ENCODE measurements at places on chromosomes 13 and 19.

- no peak for DNase-seq
Observed at GRCh38 chr19:16446108-16446723, 25.6 kb downstream of the EPS15L1 start.

DNA sequence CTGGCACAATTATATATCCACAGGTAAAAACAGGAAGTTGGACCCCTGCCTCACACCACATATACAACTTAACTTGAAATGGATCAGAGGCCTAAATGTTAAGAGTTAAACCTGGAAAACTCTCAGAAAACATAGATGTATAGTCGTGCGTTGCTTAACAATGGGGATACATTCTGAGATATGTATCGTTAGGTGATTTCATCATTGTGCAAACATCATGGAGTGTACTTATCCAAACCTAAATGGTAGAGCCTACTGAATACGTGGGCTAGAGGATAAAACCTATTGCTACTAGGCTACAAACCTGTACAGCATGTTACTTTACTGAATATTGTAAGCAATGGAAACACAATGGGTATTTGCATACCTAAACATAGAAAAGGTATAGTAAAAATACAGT is 14.8 kb upstream of the CALM3 start:
- no peak for DNase-seq

- no peak for DNase-seq
Observed at GRCh38 chr13:41900918-41901317, 60.0 kb downstream of the VWA8 start.

DNA sequence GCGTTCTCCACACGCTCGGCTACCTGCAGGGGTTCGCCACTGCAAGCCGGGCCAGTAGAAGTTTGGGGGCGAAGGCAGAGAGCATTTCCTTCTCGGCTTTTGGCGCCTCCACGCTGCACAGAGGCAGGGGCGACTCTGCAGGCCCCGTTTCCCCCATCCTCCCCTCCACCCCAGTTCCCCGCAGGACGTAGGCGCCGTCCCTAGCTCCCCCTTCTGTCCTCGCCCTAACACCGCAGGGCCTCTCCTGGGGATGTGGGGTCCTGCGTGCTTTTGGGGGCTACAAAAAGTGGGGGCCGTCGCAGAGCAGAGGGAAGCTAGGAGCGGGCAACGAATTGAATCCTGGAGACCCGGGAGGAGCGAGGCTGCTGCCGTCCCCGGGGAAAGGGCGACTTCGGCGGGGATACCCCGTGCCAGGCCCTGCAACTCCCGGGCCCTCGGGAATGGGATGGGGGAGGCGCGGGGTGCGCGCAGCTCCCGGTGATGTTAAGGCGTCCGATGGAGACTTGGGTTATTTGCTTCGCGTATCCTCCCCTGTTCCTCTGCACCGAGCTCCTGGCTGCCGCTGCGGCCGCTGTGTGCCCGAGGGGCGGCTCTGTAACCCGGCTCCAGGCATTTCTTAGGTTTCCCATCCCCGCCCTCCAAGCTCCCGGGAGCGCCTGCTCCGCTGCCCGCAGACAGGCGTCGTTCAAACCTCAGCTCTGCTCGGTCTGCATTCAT is 255.9 kb upstream of the SOX21 start:
- DNase-seq = peak; percentile 48

DNA sequence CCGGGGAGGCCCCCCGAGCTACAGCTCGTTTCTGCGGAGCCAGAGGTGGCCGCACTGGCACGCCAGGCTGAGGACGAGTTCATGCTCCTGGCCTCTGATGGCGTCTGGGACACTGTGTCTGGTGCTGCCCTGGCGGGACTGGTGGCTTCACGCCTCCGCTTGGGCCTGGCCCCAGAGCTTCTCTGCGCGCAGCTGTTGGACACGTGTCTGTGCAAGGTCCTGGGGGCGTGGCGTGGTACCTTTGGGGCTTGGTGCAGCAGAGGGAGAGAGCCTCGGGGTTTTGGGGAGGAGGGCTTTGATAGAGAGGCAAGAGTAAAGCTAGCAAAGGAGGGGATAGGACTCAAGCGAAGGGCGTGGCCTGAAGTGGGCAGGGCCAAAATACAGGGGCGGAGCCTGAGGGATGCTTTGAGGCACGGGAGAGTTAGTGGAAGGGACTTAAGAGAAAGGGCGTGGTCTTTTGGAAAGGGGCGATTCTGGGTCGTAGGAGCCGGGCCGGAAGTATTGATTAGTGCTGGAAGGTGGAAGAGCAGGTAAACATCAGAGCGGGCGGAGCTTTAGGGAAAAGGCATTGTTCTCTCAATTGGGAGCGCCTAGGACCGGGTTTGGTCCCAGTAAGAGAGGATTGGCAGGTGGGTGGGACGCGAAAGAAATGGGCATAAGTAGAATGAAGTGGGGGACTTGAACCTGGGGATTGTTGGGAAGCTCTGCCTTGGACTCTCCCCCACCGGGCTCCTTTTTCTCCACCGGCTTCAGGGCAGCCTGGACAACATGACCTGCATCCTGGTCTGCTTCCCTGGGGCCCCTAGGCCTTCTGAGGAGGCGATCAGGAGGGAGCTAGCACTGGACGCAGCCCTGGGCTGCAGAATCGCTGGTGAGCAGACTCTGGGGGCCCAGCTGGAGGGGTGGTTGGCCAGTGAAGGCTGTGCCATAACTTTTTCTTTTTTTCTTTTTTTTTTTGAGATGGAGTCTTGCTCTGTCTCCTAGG is 1.2 kb downstream of the PPM1N start:
- DNase-seq = no peak

DNA sequence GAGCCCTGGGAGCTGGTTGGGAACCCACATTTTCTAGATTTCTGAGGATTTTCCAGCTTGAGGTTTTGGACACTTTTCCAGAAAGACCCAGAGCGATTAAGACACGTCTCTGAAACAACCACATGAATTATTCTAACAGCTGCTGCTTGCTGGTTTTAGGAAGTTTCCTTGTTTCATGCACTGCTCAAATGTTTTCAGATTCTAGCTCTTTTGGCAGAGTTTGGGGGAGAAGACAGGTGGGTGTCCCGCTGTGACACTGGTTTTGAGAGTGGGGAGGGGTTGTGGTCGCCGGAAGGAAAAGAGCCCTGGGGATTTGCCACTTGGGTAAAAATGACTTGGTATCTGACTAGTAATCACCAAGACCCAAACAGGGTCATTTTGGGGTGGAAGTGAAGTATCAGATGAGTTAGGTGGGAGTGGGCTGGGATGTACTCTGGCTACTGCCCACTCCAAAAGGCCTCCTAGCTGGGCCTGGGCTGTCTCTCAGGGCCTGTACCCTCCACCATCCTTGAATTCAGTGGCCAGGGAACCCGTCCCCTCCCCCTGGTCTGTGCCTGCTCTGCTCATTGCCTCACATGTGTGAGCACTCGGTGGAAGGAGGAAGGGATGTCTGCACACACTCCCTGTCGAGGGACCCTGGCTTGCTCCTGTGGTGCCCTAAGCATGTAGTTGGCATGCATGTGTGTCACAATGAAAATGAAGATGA is 13.2 kb downstream of the GATAD2A start:
- DNase-seq = no peak

- no peak for DNase-seq
Observed at GRCh38 chr19:43618921-43619261, 538 bp downstream of the ZNF428 start.

- DNase-seq = no peak
Observed at GRCh38 chr13:21606251-21606650, 2.3 kb upstream of the MICU2 start.

- no peak for DNase-seq
Observed at GRCh38 chr19:31351056-31351854, 2.0 kb upstream of the TSHZ3 start.

DNA sequence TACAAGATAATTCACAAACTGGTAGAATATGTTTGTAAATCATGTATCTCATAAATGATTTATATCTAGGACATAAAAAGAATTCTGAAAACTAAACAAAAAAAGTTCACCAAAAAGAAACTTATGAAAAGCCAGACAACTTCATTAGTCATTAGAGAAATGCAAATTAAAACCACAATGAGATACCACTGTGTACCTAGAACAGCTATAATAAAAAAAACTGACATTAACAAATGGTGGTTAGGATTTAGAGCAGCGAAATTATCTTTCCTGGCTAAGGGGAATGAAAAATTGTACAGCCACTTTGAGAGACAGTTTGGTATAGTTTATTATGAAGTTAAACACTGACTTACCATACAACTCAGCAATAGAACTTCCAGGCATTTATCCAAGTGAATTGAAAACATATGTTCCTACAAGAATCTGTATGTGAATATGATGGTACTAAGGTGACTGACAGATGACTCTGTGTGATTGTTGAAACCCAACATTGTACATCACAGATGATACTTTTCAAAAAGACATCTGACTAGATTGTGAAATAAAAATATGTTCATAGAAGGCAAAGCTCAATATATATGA is 41.8 kb downstream of the UGGT2 start:
- no peak for DNase-seq

DNA sequence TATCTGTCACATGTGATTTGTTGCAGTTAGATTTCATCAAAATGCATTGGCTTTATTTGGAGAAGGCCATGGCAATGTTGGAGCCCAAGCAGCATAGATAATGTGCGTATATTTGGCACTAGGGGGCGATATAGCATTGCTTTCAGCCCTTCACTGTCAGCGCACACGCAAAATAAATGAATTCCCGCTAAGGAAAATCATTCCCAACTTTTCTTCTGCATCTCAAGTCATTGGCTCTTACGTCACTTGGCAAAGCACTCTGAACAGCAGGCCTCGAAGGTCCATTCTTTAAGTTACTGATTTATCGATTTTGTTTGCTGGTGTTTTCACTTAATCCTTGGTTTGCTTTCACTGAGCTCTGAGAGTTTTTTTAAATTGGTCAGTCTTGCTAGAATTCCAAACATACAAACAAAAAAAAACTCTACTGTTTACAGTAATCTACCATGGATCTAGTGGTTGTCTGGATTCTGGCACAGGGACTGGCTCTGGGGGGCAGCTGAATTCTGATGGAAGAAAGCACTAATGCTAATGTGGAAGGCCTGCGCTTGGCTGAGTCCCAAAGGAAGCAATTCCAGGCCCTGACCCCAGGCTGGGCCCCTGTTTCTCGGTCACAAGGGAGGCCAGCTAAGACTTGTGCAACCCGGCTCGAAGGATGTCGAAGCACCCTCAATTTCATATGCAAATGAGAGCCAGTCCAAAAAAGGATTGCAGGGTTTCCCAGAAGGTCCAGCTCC is 97.7 kb upstream of the IPO5 start:
- DNase-seq = peak; percentile 61

GRCh38 chr13:113863524-113864272 is at the start of gene GAS6:
Gene GAS6, minus strand, starts transcription at chr13:113864076. Its CDS starts 156 bp downstream, at chr13:113863920.
- no peak for DNase-seq

DNA sequence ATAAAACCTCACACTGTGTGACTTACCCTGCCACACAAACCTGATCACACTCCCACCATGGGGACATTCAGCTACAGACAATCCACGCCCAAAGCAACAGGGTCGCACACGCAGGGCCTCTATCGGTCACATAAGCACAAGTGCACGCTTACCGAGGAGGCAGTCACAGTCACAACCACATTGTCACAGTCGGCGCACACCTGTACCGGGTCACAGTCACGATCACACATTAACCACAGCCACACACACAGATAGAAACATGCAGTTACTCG is 579 bp downstream of the ZNF566 start:
- no peak for DNase-seq

- DNase-seq = no peak
Observed at GRCh38 chr13:91238036-91238435, 109.5 kb upstream of the MIR17HG start.

GRCh38 chr13:111046590-111047141 is 68.4 kb upstream of the ARHGEF7 start:
- no peak for DNase-seq

DNA sequence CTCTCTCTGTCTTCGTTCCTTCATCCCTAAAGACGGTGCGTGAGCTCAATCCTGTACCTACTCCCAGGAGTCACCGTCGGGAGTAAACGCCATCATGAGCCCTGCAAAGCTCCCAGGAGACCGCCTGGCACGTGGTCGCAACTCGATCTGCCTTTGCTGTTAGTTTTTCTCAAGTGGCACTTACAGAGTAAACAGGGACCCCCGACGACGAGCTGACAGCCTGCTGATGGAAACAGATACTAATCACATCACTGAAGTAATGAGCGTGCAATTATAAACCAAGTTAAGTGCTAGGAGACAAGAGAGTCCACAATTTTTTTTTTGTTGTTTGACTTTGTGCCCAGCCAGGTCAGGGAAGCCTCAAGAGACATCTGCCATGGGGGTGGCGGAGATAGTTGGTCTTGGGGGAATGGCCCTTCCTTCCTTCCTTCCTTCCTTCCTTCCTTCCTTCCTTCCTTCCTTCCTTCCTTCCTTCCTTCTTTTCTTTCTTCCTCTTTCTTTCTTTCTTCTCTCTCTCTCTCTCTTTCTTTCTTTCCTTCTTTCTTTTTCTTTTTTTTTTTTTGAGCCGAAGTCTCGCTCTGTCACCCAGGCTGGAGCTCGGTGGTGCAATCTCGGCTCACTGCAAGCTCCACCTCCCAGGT is 23.6 kb downstream of the CACNG6 start:
- no peak for DNase-seq
